Stimulated activated CD8-positive, alpha-beta memory T cell treated with anti-CD3 and anti-CD28 coated beads, Interleukin-7, amount 100 ng/mL, for 48 hours (primary cell): ENCODE measurements at places on chromosomes 6 and 20.

DNA sequence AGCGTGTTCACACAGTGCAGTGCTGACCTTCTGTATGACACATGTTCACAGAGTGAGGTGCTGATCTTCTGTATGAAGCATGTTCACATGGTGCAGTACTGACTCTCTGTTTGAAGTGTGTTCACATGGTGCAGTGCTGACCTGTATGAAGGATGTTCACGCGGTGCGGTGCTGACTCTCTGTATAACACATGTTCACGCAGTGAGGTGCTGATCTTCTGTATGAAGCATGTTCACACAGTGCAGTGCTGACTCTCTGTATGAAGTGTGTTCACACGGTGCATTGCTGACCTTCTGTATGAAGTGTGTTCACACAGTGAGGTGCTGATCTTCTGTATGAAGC is 10.8 kb upstream of the SERPINB1 start:
- no peak for DNase-seq

DNA sequence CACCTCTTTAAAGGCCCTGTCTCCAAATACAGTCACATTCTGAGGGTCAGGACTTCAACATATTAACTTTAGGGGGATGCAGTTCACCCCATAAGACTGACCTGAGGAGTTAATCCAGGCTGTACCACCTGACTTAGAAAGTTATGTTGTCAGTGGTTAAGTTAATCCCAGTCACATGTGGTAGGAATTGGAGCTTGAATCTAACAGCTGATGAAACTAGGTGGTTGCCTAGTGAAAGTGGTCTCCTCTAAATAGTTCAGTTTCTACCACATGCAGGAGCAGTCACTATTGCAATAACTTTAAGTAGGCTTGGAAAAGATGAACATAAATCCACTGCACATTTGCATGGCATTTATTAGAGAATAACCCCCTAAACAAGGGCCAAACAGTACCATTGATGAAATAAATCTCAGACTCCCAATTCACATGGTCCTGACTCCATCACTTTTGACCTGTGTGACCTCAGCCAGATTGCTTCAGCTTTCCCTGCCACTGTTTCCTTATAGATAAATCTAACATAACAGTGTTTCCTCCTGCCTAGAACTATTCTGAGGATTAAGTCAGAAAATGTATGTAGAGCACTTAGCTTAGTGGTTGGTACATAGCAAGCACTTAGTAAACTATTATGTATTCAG is 20.1 kb downstream of the SAMD5 start:
- no peak for DNase-seq

DNA sequence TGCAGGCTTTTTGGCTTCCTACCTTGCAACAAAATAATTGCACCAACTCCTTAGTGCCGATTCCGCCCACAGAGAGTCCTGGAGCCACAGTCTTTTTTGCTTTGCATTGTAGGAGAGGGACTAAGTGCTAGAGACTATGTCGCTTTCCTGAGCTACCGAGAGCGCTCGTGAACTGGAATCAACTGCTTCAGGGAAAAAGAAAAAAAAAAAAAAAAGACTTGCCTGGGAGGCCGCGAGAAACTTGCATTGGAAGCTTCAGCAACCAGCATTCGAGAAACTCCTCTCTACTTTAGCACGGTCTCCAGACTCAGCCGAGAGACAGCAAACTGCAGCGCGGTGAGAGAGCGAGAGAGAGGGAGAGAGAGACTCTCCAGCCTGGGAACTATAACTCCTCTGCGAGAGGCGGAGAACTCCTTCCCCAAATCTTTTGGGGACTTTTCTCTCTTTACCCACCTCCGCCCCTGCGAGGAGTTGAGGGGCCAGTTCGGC is 420 bp downstream of the SOX4 start:
- no peak for DNase-seq

GRCh38 chr20:38242848-38243708 is 17.5 kb downstream of the KIAA1755 start:
- no peak for DNase-seq

DNA sequence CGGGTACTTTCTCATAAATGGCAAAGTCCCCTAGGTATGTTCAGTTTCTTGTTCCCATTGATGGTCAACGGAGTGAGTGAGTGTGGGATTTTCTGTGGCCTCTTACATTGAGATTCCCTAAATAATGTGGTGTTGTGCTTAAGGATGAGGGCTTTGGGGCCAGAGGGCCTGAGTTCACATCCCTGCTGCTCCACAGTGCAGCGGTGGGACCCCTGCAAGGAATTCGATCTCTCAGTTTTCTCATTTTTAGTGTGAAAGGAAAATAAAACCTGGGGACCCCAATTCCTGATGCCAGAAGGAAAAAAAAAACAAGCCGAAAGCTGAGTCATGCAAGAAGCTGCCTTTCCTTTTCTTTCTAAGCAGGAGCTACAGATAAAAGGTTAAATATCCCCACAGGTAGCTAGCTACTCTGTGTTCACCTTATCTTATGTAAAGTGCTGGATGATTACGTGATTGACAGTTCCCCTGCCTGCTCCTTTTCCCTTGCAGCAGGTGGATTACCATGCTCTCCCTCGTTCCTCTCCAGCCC is 120.2 kb upstream of the CLDN20 start:
- no peak for DNase-seq

DNA sequence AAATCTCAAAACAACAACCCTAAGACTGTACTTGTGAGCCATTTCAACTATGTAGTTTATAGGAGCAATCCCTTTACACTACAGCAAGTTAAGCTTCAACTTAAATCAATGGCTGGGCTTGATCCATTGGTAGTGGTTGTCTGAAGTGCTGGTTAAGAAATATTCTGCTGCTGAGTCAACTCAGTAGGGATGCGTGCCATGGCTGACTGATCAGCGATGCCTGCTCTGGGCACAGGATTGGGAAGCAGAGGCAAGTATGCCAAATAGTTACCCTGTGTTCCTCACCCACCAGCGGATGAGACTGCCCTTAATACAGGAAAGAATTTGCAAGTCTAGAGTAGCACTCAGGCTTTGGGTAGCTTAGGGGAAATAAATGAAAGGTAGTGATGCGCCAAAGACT is 41.5 kb downstream of the GCM1 start:
- no peak for DNase-seq

DNA sequence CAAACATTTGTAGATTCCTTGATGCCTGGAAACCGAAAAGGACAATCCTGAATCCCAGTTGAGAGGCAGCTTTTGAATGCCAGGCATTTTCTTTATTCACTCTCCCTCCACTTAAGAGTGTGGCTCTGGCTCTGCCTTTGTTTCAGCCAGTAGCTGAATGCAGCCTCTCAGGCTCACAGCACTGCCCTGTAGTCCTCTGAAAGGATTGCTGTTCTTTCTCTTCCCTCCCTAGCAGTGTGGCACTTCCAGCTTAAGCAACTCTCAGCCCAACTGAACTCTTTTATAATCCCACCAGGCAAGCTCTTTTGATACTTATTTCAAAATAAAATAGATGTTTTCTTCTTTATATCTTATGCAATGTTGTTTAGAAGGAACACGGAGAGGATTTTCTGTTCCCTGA is 415.6 kb downstream of the GJA1 start:
- no peak for DNase-seq

DNA sequence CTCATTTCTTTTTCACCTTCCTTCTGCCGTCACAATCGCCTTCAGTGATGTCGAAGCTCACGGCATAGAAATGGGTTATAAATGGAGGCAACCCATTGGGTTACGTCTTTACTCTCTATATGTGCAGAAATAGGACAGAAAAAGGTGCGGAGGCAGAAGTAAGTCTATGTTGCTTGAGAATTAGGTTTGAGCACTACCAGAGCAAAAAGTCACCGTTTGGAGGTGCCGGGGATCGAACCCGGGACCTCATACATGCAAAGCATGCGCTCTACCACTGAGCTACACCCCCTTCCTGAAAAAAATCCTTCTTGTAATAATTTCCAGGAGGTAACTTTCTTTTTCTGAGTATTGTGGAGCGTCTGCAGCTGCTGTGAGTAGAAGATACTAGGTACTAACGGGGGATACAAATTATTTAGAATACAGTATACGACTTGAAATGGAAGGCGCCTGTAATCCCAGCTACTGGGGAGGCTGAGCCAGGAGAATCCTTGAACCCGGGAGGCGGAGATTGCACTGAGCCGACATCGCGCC is 134.2 kb downstream of the TRIM27 start:
- no peak for DNase-seq

DNA sequence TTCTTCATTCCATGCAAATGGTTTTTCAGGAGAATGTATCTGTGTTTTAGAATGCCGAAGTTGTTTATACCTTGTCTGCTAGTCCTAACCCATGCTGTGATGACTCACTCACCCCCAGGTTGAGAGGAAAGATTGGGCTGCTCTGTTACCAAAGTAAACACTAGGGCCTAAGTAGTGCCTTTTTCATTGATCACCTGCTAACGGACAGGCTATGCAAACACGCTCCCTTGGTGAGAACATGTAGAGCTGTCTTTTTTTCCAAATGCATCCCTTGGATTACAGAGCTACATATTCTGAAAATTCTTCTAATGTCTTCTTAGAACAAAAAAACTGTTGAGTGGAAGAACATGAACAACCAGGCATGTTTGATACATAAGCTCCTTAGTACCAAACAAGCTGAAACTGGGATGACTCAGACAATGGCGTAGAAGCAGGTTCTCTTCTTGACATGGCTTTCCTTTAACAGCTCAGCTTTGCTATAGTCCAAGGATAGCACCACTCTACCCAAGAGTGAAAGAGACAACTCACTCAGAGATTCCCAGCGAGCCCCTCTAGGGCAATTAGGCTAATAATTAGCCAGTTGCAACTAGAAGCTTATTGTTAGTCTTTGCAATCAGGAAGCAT is 20.5 kb downstream of the PERP start:
- no peak for DNase-seq

DNA sequence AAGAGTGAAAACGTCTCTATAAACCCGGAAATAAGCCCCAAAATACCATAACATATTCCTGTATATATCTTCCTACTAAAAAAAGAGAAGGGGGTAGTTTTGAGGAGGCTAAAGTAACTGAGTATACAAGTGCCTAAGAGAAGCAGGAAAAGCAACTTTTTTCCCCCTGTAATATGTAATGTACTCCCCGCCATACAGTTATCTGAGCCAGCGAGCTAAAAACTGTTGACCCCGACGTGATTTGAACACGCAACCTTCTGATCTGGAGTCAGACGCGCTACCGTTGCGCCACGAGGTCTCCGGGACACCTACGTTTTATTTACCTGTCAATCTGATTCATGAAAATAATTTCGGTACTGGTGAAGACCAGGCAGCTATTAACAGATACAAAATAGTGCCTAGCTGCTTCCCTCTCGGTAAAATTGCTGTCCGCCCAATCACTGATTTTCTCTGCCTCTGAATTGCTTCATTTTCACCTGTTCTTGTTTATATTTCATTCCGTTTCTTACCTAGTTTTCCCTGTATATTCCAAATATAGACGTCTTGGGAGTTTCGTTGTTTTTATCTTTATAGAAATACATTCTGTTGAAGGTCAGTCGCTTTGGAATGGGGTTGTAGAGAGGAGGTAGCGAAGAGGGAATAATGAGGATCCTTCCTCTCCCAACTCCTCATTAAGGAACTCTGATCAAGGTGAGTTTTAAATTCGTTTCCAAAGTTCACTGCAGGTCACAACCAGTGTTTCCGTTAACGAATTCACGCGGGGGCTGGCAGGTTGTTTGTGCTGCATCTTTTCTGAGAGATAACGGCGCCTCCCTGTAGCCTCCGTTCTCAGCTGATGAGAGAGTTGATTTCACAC is 33.6 kb upstream of the BTN3A2 start:
- peak; percentile 42 for DNase-seq

DNA sequence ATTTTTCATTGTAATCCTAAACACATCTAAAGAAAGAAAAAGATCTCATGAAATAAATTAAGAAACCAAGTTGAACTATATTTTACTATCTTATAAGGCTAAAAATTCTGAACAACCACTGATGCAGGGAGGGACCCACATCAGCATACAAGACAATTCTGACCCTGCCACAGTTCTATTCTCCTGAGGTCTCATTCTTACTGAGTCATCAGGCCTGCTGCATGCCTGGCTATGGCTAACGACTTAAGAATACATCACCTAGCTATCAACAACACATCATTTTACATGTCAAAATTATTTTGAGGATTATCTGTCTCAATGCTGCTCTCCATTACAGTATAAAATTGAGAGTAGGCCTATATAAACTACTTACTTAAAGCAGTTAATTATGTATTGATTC is 52.9 kb downstream of the FBXL4 start:
- DNase-seq = no peak

DNA sequence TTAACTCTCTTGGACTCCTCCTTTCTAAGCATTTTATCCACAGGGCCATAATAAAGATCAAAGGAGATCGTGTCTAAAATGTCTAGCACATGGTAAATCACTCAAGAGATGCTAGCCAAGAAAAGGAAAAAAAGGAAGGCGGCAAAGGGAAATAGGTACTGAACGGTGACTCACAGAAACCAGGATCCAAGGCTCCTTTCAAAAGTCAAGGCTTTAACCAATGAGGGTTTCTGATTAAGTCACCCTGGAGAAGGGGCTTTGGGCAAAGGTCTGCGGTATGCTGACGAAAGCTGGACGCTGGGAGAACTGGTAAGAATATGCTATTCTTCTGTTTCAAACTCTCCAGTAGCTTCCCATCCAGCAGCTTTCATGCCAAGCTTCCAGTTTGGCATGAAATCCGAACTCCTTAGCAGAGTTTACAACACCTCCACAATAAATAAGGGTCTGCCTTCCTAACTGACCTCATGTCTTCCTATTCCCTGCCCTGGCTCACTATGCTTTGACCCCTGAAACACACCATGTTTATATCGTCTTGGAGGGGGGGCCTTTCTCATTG is 1.0 kb downstream of the TOMM34 start:
- DNase-seq = no peak

GRCh38 chr6:159557031-159557430 is 136.0 kb downstream of the SOD2 start:
- no peak for DNase-seq

GRCh38 chr6:142669471-142670351 is 275.3 kb downstream of the HIVEP2 start:
- no peak for DNase-seq

GRCh38 chr6:159456349-159456748 is 236.7 kb downstream of the SOD2 start:
- no peak for DNase-seq

- DNase-seq = no peak
Measured at GRCh38 chr6:74931558-74931957, 274.3 kb downstream of the COL12A1 start.

- DNase-seq = no peak
Measured at GRCh38 chr20:46400828-46401477, 5.5 kb downstream of the ELMO2 start.

DNA sequence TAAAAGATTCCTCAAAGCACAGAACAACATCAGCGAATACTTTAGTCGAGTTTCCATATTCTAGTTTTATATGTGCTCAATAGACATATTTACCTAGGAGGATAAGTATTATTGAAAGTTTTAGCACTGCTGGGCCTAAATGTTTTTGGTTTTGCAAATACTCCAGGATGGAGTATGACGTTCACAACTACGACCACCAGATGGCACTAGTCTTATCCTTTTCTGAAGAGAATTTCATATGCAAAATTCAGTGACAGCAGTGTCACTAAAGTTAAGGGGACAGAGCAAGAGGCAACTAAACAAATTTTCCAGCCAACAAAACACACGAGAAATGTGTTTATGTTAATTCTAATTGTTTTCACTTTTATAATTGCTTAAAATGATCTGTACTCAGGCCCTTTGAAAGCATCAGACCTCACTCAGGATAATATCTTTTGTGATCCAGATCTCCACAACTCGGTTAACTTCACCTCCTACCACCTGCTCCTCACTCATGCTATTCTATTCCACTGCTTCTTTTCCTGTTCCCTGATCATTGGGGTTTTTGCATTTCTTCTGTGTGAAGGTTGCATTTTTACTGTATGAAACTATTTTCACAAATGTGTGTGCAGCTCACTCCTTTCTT is 220.8 kb downstream of the TRDN start:
- DNase-seq = peak; percentile 12
